Activated naive CD4-positive, alpha-beta T cell treated with anti-CD3 and anti-CD28 coated beads, Interleukin-2, amount 50 U/mL, for 72 hours (primary cell): ENCODE measurements at places on chromosomes 7 and 10.

- DNase-seq: no peak
Measured at GRCh38 chr10:118595598-118596425, at the start of gene PRLHR. Gene PRLHR, minus strand, starts transcription at chr10:118595648. Its CDS starts 404 bp downstream, at chr10:118595244.

- no peak for DNase-seq
Measured at GRCh38 chr10:70480239-70480861, 1.8 kb downstream of the PALD1 start.

DNA sequence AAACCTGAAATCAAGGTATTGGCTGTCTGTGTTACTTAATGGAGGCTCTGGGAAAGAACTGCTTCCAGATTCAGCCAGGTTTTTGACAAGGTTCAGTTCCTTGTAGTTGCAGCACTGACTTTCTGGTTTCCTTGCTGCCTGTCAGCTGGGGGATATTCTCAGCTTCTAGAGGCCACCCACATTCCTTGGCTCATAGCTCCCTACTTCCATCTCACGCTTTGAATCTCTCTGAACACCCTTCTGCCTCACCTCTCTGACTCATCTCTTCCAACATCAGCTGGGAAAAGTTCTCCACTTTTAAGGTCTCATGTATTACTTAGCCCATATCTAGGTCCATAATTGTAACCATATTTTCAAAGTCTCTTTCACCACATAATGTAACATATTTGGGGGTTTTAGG lies 22.9 kb upstream of the GPR22 start:
- no peak for DNase-seq

DNA sequence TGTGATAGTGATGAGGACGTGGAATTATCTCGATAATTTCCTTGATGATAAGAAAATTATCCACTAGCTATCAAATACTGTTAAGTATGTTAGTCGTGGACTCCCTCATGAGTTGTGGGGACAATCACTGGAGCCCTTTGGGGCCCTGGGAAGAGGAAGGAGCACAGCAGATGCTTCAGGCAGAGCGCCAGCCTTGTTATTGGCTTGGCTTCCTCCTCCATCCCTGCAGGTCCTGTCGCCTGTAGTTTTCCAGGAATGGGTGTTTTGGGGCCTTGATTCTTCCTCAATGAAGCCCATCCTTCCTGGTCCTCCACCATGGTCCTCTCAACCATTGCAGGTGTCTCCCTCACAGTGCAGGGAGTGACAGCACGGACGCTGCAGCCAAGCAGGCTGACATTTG lies 32.5 kb upstream of the ZNF32 start:
- no peak for DNase-seq

GRCh38 chr10:27245836-27246235 lies 5.2 kb upstream of the ACBD5 start:
- no peak for DNase-seq

- DNase-seq: no peak
Measured at GRCh38 chr7:157473051-157473569, 136.3 kb downstream of the DNAJB6 start.

- no peak for DNase-seq
Measured at GRCh38 chr10:60488111-60488669, 98.5 kb upstream of the ANK3 start.

DNA sequence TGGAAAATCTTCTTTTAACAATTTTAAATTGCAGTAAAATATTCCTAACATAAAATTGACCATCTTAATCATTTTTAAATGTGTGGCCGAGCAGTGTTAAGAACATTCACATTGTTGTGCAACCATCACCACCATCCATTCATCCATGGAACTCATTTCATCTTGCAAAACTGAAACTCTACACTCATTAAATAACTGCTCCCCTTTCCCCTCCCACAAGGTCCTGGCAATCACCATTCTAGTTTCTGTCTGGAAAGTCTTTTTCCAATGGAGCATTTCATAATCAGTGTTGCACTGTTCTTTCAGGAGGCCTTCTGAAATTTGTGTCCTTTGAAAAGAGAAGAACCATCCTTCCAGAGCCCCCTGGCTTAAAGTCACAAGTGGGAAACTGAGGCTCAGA lies 233.1 kb downstream of the PLXNA4 start:
- DNase-seq: no peak

DNA sequence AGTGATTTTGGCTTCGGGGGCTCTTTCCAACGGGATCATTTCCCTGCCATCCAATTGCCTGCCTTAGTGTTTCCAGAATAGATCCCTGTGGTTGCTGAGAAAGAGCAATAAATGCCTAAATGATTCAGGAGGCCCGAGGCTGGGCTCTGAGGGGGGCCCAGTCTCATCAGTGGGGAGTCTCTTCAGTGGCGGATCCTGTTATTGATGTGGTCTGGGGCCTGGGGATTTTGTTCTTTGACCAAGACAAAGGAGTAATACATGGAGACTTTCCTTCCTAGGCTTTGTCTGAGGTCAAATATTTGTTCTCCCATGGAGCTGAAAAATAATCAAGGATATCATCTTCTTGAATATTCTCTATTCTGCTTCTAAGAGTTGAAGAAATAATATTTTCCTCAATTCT lies 40.8 kb downstream of the TAS2R41 start:
- no peak for DNase-seq

GRCh38 chr10:22927661-22928403 lies at the start of gene ARMC3:
Gene ARMC3, plus strand, starts transcription at chr10:22928053. Its CDS starts 3,944 bp downstream, at chr10:22931997.
- DNase-seq: peak; percentile 74

DNA sequence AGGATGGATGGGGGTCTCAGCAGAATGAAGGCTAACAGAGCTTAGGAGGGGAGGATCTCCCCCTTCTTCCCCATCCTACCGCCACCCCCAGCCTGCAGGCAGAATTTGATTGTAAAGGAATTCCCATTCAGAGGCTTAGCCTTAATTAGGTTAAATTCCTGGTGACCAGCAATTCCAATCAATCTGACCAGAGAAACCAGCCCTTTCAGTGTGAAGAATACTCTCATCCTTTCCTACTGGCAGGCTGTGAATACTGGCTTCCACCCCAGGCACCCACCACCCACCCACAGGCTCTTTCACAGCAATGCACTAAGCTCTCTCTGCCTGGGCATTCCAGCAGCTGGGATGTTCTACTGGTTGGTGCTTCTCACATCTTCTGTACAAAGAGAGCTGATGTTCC lies 137.9 kb upstream of the LYZL1 start:
- no peak for DNase-seq

DNA sequence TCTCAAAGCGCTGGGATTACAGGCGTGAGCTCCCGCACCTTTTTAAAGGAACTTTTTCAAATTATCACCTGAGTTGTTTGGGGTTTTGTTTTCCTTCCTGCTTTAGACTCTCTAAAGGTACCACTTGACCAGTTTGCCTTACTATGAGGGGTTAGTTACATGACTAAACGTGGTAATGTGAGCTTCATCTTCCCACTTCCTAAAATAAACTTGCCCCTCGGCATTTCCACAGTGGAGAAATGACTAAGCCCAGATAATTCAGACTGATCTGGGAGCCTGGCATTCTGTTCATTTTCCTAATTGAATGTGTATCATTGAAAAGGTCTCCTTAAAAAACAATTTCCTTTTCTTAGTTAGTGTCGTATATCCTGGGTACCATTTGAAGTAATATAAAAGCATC lies 163.4 kb downstream of the PLXDC2 start:
- no peak for DNase-seq

GRCh38 chr10:86372119-86372783 lies 5.7 kb upstream of the GRID1 start:
- DNase-seq: peak; percentile 23

GRCh38 chr10:47207894-47208469 lies 92.0 kb upstream of the GDF10 start:
- no peak for DNase-seq

DNA sequence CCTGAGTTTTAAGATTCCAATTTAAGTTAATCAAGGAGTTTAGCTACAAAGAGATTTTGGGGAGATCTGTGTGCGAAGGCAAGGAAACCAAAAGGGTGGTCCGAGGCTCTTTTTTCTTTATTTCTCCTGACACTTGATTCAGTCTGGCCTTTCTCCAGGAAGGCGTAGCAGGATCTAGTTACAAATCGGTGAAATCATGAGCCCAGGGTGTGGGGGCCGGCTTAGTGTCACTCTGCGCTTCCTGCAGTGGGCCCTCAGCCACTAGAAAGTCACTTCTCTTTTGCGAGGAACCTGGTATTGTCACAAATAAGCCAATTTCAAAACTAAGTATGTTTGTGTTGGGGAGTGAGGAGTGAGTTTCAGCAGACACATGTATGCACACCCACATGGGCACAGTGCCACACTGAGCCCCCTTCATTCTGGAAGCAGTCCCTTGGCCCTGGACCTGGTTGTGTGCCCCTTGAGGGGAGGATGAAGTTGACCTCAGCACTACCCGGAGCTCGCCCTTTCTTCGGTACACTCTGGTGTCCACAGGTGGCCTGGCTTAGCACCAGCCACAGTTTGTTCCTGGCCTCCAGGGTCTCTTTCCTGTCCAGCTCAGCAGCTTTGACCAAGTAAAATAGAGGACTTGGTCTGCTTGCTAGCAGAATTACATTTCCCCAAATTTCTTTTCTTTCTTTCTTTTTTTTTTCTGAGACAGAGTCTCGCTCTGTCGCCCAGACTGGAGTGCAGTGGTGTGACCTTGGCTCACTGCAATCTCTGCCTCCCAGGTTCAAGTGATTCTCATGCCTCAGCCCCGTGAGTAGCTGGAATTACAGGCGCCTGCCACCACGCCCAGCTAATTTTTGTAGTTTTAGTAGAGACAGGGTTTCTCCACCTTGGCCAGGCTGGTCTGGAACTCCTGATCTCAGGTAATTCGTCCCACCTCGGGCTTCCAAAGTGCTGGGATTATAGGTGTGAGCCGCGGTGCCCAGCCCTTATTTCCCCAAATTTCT lies 84.0 kb upstream of the BTBD16 start:
- DNase-seq: no peak

GRCh38 chr7:149003018-149003417 lies 25.3 kb downstream of the PDIA4 start:
- DNase-seq: no peak

GRCh38 chr7:11332186-11332864 lies 358.7 kb downstream of the PHF14 start:
- DNase-seq: no peak

- no peak for DNase-seq
Measured at GRCh38 chr10:55410415-55410885, 609.4 kb upstream of the PCDH15 start.

- no peak for DNase-seq
Measured at GRCh38 chr7:31069860-31070555, 17.9 kb downstream of the ADCYAP1R1 start.

GRCh38 chr10:122293961-122294380 lies 22.9 kb downstream of the BTBD16 start:
- DNase-seq: no peak

GRCh38 chr7:132865366-132866143 lies 216.3 kb downstream of the CHCHD3 start:
- no peak for DNase-seq

GRCh38 chr7:117873310-117874190 lies at the start of gene CTTNBP2:
Gene CTTNBP2, minus strand, starts transcription at chr7:117873441. Its CDS starts 26 bp downstream, at chr7:117873415.
- DNase-seq: peak; percentile 6

GRCh38 chr10:114499630-114500190 lies 95.4 kb upstream of the AFAP1L2 start:
- peak; percentile 81 for DNase-seq

GRCh38 chr10:109393425-109393824 lies 529.9 kb downstream of the XPNPEP1 start:
- DNase-seq: no peak
